ENCODE measurements at places on chromosomes 5 and 9. TPM values are rescaled to one million over a fixed set of nuclear protein-coding genes. Genes with fewer than 3 reads are reported as not detected.

SPINK4 gene
- total RNA-seq: not detected

FAXDC2 gene
- 0.16 TPM for total RNA-seq

MRPS30 gene
- 40.3 TPM for total RNA-seq

MAP1B gene
- total RNA-seq: 41.8 TPM

FAM221B gene
- total RNA-seq: not detected

ZNF367 gene
- total RNA-seq: 6.4 TPM

ITGA1 gene
- 1.2 TPM for total RNA-seq

SPACA9 gene
- total RNA-seq: 3.1 TPM

PCDHB10 gene
- total RNA-seq: 0.06 TPM

ZNF354B gene
- total RNA-seq: 4.8 TPM

LTC4S gene
- not detected for total RNA-seq

RANBP3L gene
- total RNA-seq: not detected

MUSK gene
- total RNA-seq: not detected

ZNF454 gene
- not detected for total RNA-seq

WDR38 gene
- total RNA-seq: not detected

LOX gene
- 2.0 TPM for total RNA-seq

AK8 gene
- total RNA-seq: 0.90 TPM

GNA14 gene
- total RNA-seq: not detected
